ENCODE measurements at places on chromosomes 7 and 10. TPM values are rescaled to one million over a fixed set of nuclear protein-coding genes. Genes with fewer than 3 reads are reported as not detected.
A peak's percentile ranks its signal among the peaks of the same experiment; 100 is the strongest.

PNLIP gene
- total RNA-seq, result not detected

PNLIPRP2 gene
- total RNA-seq, result not detected

GBX1 gene
- total RNA-seq, result not detected

ASAH2 gene
- 0.22 TPM for total RNA-seq

TLX1 gene
- not detected for total RNA-seq

GJD4 gene
- not detected for total RNA-seq

BLNK gene
- not detected for total RNA-seq

HTRA1 gene
- 40.8 TPM for total RNA-seq

GRCh38 chr10:81116990-81117389, 579.3 kb downstream of the SH2D4B start:
- no peak for DNase-seq

DNA sequence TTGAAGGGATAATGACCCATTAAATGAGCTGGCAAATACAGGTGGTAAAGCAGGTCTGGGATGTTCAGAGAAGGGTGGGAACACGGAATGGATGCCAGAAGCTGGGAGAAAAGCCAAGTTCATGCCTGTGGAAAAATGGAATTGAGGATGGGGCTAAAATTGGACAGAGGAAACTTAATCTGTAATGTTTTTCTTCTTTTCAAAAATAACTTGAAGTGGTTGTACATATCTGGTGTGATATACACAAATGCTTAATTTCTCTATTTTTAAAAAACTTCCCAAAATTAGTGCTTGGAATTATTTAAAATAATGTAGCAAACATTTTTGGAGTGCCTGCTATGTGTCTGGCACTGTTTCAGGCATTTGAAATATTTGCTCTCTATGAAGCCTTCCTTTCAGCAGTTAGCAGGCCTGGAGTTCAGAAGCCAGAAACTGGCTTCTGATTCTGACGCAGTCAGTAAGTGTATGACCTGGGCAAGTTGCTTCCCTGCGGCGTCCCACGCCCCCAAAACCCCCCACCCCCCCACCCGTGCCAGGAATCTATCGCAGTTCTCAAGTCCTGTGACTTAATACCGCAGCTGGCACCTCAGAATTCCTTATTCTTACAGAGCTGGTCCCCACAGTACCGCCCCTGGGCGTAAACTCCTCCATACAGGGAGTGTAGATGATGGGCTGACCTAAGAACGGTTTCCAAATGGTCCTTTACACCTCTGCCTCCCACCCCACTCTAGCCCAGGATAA, 828 bp upstream of the MALSU1 start:
- peak; percentile 64 for DNase-seq

GRCh38 chr10:91579329-91579985, 53.4 kb downstream of the PPP1R3C start:
- peak; percentile 59 for DNase-seq

- DNase-seq, result no peak
Measured at GRCh38 chr10:5517546-5517945, 7.2 kb upstream of the CALML3 start.

DNA sequence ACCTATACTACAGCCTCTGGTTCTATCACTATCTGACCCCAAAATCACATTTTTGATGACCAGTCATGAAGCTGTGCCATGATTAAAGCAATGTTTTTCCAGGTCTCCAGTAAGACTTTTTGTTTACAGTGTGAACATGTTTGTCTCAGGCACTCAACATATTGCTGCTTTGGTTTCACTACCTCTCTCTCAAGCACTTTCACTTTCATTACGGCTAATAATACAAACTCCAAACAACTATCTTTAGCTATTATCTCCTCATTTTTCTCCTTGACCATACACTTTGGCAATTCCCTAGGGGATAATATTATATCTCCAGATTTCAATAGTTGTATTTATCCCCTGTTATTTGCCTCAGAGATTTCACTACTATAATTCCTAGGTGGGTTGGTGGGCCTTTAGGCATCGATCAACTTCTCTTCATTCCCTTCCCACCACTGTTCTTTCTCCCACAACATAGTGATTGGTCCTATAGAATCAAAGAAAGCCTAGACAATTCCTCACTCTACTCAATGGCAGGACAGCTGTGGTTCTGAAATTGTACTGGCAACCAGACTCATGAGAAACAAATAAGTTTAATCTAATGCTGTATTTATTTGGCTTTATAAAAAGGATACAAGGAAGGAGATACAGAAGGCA, 261.4 kb upstream of the ZWINT start:
- DNase-seq, result no peak

GRCh38 chr10:48234295-48234694, 40.2 kb downstream of the FRMPD2 start:
- no peak for DNase-seq

DNA sequence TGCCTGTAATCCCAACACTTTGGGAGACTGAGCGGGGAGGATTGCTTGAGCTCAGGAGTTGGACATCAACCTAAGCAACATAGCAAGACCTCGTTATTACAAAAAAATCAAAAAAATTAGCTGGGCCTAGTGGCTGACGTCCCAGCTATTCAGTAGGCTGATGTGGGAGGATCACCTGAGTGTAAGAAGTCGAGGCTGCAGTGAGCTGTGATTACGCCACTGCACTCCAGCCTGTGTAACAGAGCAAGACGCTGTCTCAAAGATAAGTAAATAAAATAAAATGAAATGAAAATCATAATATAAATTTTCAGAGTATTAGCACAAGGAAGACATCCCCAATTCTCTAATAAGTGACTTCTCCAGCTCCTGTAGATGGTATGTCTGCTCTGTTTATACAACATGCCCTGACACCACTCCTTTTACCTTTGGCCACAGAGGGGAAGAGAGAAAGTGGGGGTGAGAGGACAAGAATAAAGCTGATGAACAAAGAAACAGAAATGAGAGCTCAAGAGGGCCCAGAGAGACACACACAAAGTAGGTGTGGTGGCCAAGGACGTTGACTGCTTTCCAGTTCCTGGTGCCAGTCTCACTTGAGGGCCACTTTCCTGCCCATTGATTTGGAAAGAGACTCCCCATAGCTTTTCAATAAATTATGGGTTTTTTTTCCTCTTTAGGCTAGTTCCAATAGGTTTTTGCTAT, 62.9 kb downstream of the PTTG1IP2 start:
- no peak for DNase-seq

DNA sequence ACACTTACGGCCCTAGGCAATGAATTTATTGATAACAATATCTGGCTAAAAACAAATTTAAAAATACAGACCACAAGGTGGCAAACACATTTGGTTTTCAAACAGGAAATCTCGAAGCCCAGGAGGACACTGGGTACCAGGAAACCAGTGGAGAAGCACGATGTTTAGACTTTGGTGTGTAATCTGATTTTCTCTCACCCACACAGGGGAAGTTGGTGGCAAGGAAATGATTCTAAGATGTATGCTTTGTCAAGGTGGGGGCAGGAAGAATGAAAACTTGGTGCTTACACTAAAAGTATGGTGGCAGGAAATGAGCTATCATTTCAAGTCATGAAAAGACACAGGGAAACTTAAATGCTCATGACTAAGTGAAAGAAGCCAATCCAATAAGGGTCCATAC, 113.2 kb upstream of the ANKRD1 start:
- no peak for DNase-seq

GRCh38 chr7:23207884-23208283, 26.0 kb downstream of the NUP42 start:
- DNase-seq, result no peak

DNA sequence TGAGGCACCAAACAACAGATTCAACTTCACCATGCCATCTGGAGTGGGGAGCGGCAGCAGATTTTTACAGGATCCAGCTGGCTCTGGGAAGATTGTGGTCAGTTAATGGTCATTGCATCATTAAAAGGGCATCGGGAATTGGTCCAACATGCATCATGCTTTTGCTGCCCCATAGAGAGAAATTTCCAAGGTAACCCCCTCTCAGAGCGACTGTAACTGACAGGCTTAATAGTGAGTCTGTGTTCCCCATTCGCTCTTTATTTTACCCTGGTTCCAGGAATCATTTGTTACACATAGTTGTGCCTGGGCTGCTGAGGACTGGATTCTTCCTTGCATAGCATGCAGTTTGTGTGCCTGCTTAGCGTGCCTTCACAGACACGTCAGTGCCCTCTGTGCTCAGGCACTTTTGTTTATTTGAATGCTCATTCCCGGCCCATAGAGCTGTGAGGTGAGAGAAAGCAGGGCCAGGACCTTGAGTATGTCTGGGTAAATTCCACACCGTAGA, 49.9 kb downstream of the CDHR3 start:
- DNase-seq, result peak; percentile 66

- DNase-seq, result no peak
Measured at GRCh38 chr10:133274751-133275683, 1.7 kb downstream of the ADAM8 start.

- peak; percentile 15 for DNase-seq
Measured at GRCh38 chr7:73615886-73616285, 8.4 kb downstream of the MLXIPL start.

GRCh38 chr10:63470928-63471327, 5.2 kb upstream of the JMJD1C start:
- no peak for DNase-seq

GRCh38 chr10:113854761-113855588, 514 bp downstream of the NHLRC2 start:
- peak; percentile 46 for DNase-seq

- DNase-seq, result no peak
Measured at GRCh38 chr7:17617380-17617779, 318.9 kb downstream of the AHR start.

- peak; percentile 98 for DNase-seq
Measured at GRCh38 chr7:106064771-106065574, 47.1 kb downstream of the SYPL1 start.

DNA sequence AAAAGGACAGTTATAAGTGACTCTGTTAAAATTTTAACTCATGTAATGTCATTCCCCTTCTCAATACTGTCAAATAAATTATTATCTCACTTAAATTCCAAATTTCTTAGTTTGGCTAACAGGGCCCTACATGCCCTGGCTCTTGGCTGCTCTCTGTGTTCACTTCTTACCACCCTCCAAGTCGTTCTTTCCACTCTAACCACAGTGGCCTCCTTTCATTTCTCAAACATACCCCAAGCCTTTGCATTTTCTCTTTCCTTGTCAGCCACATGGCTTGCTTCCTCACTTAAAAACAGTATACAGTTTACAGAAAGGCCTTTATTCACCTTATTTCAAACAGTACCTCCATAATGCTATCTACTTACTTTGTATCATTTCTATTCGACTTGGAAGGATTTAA, 737.1 kb upstream of the ZWINT start:
- no peak for DNase-seq

DNA sequence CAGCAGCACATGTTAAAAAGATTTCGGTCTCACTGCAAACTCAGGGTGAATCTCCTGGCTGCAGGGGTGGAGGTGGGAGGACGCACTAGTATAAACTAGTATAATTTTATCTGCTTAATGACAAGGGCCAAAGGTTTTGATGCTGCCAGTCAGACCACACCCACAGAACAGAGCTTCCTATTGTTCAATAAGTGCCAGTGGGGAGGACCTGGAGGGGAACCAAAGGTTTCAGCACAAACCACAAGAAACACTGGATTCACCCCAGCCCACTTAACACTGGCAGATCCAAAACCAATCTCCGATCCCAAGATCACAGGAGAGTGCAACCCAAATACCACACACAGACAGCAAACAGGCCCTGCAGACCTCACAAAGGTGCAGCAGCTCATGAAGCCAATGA, 6.6 kb downstream of the VOPP1 start:
- no peak for DNase-seq

DNA sequence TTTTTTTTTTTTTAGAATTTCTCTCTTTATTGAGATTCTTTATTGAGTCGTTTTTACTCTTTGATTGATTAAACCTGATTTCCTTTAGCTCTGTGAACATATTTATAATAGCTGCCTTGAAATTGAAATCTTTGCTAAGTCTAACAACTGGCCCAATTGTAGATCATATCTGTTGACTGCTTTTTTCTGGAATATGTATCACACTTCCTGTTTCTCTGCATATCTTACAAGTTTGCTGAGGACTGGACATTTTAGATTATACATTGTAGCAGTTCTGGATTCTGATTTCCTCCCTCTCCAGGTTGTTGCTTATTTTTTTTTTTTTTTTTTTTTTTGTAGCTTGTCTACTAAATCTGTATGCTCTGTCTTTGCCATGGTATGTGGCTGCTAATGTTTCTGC, 56.3 kb downstream of the PRKAR2B start:
- no peak for DNase-seq

DNA sequence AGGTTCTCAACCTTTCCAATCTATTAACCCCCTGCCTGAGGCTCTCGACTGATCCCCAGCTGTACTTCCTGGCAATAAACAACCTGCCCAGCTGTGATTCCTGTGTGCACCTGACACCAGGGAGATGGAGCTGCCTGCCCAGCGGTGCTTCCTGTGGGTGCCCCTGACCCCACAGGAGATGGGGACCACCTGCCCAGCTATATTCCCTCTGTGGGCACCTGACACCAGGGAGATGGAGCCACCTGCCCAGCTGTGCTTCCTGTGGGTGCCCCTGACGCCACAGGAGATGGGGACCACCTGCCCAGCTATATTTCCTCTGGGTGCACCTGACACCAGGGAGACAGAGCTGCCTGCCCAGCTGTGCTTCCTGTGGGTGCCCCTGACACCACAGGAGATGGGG, 184.0 kb downstream of the DIP2C start:
- no peak for DNase-seq

DNA sequence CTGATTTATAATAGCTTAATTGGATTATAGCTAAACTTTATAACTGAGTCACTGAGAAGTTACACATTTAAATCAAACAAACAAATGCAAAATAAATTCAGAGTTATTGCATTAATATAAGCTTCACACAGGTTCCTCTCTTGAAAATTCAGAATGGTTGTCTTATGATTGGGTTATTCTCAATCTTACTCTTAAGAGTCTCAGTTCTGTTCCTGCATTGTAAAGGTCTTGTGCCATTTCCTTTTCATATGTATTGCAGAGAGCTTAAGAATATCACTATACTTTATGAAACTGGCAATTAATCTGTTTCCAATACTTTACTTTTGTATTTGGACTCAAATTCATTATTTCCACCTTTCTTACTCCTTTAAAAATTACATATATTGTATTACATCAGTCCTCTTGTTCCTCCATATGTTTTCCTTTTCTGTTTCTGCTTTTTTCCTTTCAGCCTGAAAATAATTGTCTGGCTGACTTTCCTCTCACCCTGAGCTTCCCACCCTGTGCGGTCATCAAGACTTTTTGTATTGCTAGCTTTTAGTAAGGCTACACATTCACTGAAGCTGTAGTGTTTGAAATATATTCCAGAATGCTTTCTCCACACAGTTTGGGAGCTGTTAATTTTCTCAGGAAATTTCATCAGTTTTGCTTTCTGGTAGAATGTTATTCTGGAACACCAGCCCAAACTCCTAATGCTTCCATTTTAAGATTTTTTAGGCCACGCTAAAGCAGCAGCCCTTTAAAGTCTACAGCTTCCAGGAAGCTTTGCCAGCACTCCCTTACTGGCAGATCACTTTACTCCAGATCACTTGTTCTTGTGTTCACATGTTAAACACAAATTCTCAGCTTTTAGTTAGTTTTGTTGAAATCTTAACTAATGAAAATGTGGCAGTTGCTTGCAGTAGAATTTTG, 139.4 kb downstream of the KCND2 start:
- no peak for DNase-seq

All from MG63 (cell line).